HT1080 (cell line): ENCODE measurements at places on chromosomes 11 and 22.
A peak's percentile ranks its signal among the peaks of the same experiment; 100 is the strongest.

DNA sequence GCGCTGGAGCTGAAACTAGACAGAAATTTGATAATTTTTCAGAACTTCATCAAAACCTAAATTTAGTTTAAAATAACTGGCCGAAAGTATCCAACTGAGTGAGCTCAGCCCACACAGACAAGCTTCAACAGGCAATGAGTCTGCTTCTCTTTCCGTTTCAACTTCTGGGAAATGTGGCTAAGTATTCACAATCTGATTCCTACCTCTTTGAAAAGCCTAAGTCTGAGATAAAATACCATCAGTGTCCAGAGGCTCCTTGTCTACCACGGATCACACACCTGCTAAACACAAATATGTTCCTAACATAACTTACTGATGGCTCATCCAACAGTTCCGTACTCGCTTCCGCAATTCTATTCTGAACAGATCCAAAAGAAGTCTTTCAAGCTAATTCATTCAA lies 8.5 kb downstream of the SIK3 start:
- DNase-seq, result no peak

DNA sequence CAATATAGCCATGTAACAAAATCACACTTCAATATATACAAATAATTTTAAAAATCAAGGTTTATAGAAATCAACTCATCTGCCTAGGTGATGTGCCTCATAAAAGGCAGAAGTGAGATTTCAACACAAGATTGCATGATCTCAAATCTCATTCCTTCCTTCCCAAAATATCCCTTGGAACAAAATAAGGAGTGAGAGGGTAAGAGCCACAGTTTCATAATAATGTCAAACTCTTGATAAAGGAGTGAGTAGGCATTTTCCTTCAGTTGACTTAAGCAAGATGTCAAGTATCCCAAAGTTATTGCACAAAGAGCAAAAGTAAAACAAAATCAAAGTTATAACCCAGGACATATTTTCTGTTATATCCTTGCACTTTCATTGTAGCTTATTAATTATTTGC lies 81.3 kb downstream of the C22orf31 start:
- no peak for DNase-seq

- no peak for DNase-seq
Observed at GRCh38 chr11:99260696-99261095, 239.9 kb downstream of the CNTN5 start.

GRCh38 chr22:24061124-24061684 lies 50.1 kb downstream of the CABIN1 start:
- DNase-seq, result no peak

DNA sequence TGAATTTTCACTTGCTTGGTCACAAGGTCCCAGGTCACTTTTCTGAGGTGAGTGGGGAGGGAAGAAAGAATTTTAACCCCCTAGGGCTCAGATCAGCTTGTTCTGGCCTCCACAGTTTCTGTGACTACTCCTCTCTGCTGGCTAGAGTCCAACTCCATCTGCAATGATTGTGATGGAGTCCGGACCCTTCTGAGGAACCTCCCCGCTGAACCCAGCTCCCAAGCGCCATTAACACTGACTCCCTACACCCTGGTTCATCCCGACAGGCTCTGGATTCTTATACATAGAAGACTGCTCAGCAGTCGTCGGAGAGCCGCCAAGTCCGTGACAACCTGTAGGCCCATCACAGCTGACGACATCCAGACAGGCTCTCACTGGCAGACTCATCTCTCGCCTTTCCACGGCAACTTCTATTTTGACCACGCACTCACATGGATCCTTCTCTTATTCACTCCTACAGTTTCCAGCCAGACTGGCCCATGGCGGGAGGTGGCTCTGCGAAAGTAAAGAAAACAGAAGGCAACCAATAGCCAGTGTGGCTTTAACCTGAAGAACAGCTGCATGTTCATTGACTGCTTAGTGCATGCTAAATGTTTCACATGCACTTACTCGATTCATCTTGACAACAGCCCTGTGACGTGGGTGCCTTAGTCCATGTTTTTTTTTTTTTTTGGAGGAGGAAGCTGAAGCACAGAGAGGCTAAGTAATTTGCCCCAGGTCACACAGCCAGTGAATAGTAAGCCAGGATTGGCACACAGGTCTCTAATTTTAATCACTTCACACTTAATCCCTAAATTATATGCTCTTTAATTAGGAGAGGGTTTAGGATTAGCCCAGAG lies 68.0 kb upstream of the PRDM11 start:
- DNase-seq, result no peak

DNA sequence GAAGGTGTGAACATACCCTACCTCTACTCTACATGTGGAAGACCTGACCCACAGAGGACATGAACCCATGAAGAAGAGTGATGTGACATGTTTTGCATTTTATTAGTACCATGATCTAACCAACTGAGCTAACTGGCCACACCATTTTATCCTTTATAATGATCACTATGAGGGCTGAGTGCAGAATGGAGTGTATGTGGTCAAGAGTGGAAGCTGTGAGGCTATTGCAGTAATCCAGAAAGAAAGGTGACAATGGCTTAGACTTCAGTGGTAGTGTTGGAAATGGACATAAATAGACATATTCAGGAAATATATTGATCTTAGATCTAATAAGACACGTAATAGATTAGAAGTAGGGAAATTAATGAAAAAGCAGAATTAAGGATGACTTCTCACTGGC lies 3.8 kb downstream of the SRSF8 start:
- no peak for DNase-seq

DNA sequence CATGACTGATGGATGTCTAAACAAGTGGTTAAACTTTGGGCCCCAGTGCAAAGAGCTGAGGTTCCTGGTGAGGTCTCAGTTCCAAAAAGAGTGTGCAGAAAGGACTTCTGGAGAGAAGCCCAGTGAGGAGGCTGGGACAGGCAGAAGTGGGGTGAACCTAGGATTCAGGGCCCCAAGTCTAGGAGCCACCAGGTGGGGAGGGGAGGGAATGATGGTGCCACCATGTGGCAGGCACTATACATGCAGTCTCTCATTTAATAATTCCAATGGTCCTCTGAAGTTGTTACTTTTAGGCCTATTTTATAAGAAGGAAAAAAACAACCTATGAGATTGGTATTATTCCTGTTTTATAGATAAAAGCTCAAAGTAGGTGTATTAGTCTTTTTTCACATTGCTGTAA lies 102.0 kb downstream of the INSC start:
- no peak for DNase-seq

DNA sequence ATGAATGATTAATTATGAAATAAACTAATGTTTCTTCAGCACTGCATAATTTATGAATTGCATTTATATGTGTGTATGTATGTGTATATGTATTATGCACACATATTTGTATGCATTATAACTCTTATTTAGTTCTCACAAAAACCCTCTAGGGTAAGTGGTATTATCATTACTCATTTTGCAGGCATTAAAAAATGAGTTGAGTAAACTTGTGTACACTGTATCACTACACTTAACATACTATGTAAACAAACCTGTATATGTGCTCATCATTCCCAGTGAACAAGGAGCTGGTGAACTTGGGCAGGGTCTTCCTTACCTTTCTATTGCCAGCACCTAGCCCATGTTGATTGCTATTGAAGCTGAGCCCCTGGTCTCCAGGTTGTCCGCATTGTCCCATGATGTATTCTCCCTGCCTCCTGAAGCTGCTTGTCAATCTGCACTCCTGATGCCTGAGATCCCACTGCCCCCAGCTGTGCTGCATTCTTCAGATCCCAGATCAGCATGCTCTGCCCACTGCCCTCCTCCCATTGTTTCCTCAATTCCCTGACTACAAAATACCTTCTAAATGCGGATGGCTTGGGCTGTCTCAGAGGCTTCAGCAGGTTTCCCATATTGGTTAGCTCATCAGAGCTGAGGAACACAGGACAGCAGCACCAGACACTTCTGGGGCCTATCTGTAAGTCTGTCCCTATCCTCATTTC lies 267.9 kb upstream of the SESN3 start:
- peak; percentile 34 for DNase-seq

- no peak for DNase-seq
Observed at GRCh38 chr11:94786264-94787126, 18.3 kb downstream of the AMOTL1 start.

DNA sequence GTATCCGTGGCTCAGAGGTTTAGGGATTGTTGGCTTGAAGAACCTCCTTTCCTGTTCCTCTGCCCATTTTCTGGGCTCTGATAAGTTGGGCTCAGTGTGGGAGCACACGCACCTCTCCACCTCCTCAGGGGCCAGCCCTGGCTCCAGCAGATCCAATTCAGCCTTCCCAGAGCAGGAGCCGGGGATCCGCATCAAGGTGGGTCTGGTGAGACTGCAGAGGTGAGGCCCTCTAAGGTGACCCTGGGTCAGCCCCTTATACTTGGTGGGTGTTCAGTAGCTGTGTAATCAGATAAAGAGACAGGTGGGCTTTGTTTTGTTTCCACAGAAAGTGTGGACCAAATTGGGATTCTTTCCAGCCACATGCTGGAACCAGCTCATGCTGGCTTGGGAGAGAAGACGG lies 1466.0 kb downstream of the TBC1D22A start:
- DNase-seq, result no peak
